ENCODE measurements at places on chromosomes 2 and 18.

DNA sequence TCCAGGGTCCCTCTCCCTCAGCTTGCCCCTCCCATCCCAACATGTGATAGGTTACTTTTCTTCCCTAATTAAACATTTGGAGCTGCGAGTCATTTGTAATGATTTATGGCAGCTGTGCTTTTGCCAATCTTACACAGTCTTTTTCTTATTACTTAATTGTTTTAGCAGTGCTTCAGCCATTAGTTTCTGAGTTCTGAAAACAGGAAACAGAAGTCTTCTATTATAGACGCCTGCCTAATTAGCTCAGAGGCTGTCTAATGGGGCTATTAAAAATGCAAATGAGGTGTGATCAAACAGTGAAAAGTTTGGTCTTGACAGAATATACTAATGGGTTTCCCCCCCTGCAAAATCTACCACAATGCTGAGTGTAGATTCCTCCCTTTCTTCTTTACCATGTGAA, 388.3 kb upstream of the CELF4 start:
- DNase-seq, result no peak

DNA sequence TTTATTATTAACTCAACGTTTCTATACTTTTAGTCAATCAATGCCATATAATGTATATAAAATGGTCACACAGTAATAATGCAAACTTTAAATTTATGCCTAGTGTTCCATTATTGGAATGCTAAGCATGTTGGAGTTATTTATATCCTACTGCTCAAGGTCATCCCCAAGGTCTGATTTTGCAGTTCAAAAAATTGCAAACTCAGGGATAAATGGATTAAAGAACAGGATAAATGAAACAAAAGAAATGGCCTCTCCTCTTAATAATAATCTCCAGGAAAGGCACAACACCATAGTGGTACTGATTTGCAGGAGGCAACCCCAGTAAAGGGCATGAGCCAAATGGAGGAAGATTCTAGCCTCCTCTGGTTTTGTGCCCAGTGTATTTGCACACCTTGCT, 436.4 kb downstream of the EPHA4 start:
- DNase-seq, result no peak

DNA sequence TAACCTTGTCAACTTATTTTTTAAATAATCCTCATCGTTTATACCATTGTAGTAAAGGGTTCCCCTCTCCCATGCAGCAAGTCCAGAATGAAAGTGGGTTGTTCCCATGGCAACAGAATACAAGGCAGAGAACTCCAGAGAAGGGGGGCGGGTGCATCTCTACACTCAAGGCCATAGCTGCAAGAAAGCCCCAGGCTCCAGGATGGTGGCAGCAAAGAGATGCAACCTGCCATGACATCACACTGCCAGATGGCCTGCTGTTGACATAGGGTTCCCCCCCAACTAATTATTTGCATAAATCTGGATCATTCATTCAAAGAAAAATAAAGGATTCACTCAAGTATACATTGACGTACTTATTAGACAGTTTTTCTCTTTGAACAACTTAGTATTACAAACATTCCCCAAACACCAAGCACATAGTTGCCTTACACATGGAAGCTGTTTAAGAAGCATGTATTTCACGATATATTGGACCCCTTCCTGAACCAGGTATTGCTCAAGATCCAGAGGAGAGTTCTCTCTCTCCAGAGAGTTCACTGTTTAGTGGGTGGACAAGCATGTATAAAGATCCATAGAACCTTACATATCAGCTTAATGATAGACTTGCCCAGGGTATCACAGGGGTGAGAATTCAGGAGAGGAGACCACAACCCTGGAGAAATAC, 87.4 kb upstream of the KLF7 start:
- DNase-seq, result no peak

GRCh38 chr18:70822691-70823090, 533.8 kb downstream of the SOCS6 start:
- DNase-seq, result no peak

- no peak for DNase-seq
These were observed 83.7 kb upstream of the B3GNT2 start for GRCh38 chr2:62112179-62112578.

GRCh38 chr2:213451542-213452239, 167.4 kb downstream of the SPAG16 start:
- DNase-seq, result no peak

DNA sequence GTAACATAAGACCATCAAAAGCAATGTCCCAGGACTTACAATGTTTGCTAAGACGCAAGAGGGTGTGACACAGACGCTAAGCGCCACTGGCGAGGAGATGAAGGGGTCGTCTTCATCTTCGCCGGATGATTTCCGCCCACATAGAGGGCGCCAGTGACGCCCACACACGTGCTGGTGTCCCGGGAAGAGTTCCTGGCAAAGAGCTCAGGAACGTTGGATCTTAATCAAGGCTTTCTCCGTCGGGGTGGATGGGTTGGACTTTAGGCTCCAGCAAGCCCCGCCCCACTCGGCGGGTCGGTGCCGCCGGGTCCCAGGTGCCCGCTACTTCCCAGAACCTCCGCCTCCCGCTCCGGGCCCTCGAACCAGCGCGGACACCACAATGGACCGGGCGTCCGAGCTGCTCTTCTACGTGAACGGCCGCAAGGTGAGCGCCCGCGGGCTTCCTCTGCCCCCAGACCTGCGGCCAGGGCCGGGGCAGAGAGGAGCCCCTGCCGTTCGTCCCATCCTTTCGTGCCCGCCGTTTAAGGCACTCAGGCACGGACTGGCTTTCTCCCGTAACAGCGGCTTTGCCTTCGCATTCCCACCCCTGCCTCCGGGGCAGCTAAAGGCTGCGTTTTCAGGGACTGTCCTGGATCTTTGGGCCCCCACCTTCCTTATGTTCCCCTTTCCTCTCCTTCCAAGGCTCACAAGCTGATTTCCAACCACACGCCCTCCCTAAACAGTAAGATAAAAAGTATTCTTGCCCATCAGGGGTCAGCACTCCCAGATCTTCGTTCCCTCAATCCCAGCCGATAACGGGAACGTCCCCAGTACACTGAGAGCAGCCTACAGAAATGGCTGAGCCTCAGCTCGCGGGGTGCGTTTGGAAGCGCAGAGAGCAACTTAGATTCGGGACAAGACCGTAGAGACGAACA, at the start of gene AOX1:
Gene AOX1 (plus strand): TSS at position 285 of the 914 bp plus-strand sequence. CDS start 95 bp downstream, at position 380.
- DNase-seq, result no peak

- DNase-seq, result no peak
These were observed 437.4 kb upstream of the CDH19 start for GRCh38 chr18:67041334-67041733.

DNA sequence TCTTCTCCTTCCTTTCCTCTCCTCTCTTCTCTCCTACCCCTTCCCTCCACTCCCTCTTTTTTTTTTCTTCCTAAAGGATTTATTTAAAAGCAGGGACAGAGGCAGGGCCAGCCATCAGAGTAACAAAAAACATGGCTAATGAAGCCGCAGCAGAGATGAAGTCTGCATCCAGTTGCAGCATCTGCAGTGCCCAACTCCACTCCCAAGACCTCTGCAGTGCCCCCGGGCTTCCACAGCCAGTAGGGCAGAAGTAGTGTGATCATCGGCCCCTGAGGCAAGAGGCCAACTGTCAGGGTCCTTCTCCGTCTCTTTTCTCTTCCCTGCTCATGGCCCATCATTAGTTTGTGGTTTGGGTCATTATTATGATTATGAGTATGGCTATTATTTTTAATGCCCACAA, 4.2 kb upstream of the EGR4 start:
- no peak for DNase-seq

- DNase-seq, result no peak
These were observed 162.1 kb downstream of the BCL2 start for GRCh38 chr18:63157293-63158011.

- no peak for DNase-seq
These were observed 115.5 kb upstream of the HAAO start for GRCh38 chr2:42907835-42908234.

- no peak for DNase-seq
These were observed 10.5 kb upstream of the IKZF2 start for GRCh38 chr2:213161759-213162515.

DNA sequence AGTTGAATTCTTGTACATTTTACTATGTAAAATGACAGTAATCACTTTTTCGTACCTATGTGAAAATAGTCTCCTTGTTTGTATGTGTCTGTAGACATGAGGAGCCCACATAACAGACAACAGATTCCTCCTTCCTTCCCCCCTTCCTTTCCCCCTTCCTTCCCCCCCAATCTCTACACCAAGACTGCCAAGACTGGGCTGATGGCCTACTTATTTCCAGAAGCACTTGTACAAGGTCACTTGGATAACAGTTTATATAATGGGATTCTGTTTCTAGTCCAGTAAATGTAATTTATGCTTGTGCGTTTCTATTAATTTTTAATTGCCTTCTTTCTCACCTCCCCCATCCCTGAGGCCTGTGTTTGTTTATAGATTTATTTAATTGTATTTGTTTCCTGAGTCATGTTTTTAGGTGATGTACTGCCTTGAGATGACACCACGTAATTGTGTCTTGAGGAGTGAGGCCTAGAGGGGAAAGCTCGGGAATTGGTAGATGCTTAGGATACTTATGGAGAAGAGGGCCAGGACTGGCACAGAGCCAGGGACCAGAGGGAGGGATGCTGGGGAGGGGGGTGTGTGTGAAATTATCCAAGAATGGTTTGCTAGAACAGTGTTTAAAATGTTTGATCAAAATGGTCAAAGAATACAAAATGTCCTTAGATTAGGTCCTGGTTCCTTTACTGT, 12.3 kb downstream of the B3GNT2 start:
- no peak for DNase-seq

DNA sequence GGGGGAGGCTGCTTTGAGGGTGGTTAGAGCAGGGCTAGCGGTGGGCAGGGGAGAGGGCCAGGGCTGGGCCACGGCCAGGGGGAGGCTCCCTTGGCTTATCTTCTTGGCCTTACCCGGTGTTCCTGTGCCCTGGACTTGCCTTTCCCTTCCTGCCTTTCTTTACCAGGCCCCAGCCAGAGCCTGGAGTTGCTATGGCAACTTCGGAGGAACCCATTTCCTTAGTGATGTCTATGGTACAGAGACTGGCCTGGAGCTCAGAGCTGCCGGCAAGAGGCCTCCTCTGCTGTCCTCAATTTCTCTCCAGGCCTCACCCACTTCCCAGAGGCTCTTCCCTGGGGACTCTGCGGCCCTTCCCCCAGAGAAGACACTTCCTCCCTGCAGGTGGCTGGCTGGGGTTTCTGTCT, 11.5 kb downstream of the SPEG start:
- DNase-seq, result no peak

DNA sequence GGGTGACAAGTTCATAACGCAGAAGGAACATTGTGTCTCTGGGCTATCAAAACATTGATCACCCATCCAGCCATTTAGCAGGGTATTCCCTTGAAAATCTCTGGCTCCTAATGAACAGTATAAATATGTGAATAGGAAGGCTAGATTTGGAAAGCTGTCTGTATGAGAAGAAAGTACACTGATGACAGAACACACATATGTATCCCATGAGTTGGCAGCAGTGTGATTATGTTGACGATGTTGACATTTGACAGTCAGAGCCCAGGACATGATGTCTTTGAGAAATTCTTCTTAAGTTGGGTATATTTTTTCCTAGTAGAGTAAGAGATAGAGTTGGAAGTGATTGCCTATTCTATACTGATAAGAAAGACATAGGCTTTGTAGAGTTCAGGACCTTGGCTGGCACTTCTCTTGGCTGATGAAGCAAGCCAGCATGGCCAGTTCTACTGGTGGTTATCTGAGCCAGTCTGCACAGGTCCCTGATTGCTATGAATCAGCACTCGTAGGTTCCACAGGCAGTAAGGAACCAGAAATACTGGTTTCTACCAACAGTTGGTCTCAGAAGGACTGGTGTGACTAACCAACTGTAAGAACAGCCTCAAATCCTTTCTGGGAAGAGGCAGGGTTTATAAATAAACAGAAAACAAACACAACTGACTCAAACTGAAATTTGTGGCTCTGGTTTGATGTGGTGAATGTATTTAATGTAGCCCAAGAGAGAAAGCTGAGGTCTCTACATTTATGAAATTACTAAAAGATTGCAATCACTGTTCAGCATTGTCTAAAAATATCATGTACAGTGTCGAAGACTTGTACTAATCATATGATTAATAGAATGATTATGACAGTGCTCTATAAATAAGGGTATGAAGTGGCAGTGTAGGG, 43.9 kb upstream of the RAPH1 start:
- no peak for DNase-seq

GRCh38 chr2:224837558-224837957, 121.4 kb upstream of the CCDC195 start:
- DNase-seq, result no peak

DNA sequence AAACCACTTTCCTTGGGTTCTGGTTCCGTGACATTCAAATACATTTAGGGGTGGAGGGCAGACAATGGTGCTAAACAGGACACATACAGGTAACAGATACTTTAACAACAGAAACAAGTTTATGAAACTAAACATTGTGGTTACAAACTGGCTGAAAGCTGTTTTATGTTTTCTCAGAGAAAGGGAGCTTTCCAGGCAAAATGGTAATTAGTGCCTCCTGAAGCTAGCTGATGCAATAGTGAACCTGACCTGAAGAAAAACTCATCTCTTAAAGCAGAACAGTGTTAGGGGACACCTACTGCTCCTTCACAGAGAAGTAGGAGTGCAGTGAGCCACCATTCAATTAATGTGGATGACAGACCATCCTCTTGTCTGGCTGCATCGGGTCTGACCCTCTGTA, 138.9 kb downstream of the CCDC148 start:
- no peak for DNase-seq

DNA sequence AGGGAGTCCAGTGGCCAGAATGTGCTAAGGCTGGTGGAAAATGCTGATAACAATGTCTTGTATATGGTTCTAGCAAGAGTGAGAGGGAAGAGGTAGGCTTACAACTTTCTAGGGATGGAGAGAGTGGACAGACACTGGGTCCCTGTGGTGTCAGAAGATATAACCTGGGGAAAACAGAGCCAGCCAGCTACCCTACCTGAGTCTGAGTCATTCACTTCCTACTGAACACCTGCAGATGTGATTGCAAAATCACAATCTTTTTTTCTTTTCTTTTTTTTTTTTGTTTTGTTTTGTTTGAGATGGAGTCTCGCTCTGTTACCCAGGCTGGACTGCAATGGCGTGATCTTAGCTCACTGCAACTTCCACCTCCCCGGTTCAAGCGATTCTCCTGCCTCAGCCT, 7.3 kb downstream of the TET3 start:
- DNase-seq, result no peak

DNA sequence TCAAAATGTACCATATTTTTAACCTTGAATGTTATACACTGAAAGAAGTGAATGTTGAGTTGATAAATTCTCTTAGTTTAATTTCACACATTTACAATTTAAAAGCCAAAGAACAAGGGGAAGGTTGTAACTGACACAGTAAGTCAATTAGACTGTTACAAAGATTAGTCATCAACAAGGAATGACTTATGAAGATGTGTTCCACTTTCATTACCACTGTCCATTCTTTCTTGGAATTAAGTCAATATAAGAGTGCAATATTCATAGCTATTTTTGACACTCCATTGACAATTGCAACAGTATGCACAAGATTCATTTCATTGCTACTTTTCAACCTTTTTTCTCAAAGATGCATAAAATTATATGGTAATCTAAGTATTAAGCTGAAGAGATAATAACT, 291.3 kb downstream of the RIT2 start:
- no peak for DNase-seq

GRCh38 chr2:63555931-63556330, 32.3 kb downstream of the WDPCP start:
- DNase-seq, result no peak

GRCh38 chr2:172358691-172359556, 68.5 kb upstream of the ITGA6 start:
- DNase-seq, result no peak
